Fibroblast of mammary gland (primary cell): ENCODE measurements at places on chromosomes 2 and 18.

- DNase-seq, result no peak
These were observed 11.6 kb downstream of the SPATA3 start for GRCh38 chr2:231007286-231008098.

- no peak for DNase-seq
These were observed 31.0 kb downstream of the ACVR1 start for GRCh38 chr2:157845081-157845480.

- peak; percentile 1 for DNase-seq
These were observed 1.1 kb downstream of the STRN start for GRCh38 chr2:36965206-36965605.

- no peak for DNase-seq
These were observed 12.3 kb downstream of the FLACC1 start for GRCh38 chr2:201344663-201345366.

- DNase-seq, result peak; percentile 91
These were observed 82.3 kb upstream of the XPO1 start for GRCh38 chr2:61620244-61621159.

- DNase-seq, result peak; percentile 45
These were observed 408.4 kb downstream of the HRH4 start for GRCh38 chr18:24868760-24869237.

GRCh38 chr2:8597559-8598225, 84.2 kb upstream of the ID2 start:
- DNase-seq, result no peak

- DNase-seq, result no peak
These were observed 489.8 kb upstream of the FANCL start for GRCh38 chr2:58730764-58731487.

DNA sequence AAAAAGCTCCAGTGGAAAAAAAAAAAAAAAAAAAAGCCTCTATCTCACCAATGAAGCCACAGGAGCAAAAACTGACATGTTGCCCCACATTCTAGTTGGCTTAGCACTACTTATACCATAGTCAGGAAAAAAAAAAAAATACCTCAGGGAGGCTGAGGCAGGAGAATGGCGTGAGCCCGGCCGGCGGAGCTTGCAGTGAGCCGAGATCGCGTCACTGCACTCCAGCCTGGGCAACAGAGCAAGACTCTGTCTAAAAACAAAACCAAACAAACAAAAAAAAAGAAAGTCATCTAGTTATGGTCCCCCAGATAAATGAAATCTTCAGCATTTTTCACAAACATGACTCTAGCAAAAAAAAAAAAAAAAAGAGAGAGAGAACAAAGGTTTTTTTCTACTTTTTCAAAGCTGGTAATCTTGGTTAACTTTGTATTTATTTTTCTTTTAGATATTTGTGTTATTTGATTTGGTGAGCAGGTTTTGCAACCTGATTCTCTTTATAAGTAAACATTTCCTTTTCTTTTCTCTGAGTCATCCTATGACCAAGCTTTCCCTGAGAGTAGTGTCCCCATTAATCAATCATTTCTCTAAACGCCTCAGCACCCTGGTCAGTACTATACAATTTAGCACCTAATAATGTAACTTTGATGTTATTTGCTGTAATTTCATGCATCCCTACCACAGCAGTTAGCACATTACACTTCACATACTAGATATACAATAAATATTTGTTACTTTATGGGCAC, 273.7 kb upstream of the PIK3C3 start:
- DNase-seq, result no peak

GRCh38 chr18:75110846-75111415, 98.0 kb downstream of the PTGR3 start:
- DNase-seq, result no peak

GRCh38 chr2:45699032-45699658, 47.7 kb downstream of the PRKCE start:
- DNase-seq, result peak; percentile 89

- no peak for DNase-seq
These were observed 36.9 kb downstream of the KIF1A start for GRCh38 chr2:240782886-240783818.

DNA sequence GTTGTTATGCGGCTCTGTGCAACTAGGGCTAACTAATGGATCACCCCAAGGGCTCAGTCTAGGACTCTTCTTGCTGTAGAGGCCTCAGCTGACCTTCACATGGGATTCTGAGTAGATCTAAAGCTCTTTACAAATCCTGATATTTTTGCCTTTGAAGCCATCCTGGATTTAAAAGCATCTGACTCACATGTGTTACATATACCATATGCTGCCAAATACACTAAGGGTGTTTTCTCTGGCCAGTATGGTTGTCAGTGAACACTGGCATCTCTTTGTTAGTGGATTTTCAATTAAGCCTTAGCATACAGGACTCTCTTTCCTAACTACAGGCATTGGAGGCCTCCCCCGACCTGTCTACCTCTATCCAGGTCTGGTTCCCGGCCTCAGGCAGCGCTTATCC, 992.8 kb upstream of the FANCL start:
- DNase-seq, result no peak

DNA sequence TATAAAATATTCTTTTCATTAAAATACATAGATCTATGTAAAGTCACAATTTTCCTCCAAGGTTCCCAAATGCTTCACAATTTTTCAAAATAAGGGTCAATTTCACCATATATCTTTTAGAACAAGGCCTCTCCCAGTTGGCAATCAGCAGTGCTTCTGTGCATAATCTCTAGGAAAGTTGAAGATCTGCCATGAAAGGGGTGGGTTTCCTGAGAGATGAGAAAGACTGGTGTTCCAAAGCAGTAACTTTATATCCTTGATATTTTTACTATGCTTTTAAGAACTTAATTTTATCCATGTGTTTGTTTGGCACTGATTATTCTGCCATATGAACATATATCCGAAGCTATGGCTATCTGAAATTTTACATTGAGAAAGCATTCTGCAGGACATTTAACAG, 199.4 kb upstream of the CYP26B1 start:
- no peak for DNase-seq

- no peak for DNase-seq
These were observed 45.9 kb downstream of the RPIA start for GRCh38 chr2:88737385-88737784.

- DNase-seq, result peak; percentile 31
These were observed 74.4 kb downstream of the KIAA1328 start for GRCh38 chr18:36903215-36903928.

- DNase-seq, result no peak
These were observed 88.4 kb upstream of the RMDN2 start for GRCh38 chr2:37836711-37837110.
